ENCODE measurements at places on chromosomes 4 and X.
A peak's percentile ranks its signal among the peaks of the same experiment; 100 is the strongest.

GRCh38 chr4:25123236-25123635 lies 37.0 kb downstream of the SEPSECS start:
- no peak for DNase-seq

DNA sequence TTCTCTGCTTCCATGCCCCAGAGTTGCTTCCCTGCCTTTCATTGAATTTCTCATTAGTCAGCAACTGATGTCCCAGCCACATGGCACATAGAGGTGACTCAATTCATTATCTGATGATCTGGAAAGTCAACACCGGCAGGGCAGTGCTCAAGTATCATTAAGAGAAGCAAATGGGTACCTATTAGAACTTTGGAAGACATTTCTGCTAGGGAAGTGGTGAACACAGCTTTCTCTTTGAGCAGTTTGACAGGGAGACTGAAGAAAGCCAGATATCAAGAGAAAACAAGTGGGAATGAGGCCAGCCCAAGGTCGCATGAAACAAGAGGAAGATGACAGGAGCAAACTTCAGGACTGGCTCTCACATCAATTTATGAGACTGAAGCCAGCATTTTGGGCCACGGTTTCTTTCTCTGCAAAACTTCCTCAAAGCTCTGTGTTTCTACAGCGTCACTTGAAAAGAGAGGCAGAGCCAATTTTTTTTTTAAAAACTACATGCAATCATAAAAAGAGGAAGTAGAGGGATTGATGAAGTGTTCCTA lies 108.3 kb upstream of the RPS6KA3 start:
- DNase-seq = no peak

DNA sequence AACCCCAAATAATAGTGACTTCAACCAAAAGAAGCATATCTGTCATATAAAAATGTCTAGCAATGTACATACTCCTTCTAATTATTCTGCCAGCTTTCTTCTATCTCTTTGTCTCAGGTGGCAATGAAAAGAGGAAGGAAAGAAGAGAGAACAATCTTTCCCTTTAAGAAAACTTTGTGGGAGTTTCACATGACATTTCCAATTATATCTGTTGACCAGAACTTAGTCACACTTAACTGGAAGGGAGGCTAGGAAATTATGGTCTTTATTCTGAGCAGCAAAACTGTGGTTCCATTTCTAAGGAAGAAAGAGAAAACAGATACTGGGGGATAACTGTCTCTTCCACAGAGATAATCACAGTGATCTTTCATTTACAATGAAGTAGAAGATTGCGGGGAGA lies 12.9 kb upstream of the MAOA start:
- DNase-seq = no peak

- DNase-seq = no peak
Measured at GRCh38 chrX:119734897-119735339, 23.5 kb upstream of the SOWAHD start.

- DNase-seq = no peak
Measured at GRCh38 chr4:53886090-53886489, 178.3 kb downstream of the CHIC2 start.

- no peak for DNase-seq
Measured at GRCh38 chrX:52166840-52167239, 17.8 kb upstream of the MAGED4 start.

DNA sequence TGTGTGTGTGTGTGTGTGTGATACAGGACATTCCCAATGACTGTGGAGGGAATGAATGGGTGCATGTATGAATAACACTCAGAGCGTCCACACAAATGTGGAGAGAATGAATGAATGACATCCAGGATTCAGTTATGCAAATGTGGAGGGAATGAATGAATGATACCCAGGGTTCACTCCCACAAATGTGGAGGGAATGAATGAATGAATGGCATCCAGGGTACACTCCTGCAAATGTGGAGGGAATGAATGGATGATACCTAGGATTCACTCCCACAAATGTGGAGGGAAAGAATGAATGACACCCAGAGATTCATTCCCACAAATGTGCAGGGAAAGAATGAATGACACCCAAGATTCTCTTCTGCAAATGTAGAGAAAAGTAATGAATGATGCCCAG lies 36.0 kb upstream of the ASMTL start:
- DNase-seq = no peak

GRCh38 chrX:117458243-117458968 lies 658.2 kb downstream of the KLHL13 start:
- no peak for DNase-seq

- no peak for DNase-seq
Measured at GRCh38 chrX:17967888-17968287, 106.8 kb upstream of the RAI2 start.

DNA sequence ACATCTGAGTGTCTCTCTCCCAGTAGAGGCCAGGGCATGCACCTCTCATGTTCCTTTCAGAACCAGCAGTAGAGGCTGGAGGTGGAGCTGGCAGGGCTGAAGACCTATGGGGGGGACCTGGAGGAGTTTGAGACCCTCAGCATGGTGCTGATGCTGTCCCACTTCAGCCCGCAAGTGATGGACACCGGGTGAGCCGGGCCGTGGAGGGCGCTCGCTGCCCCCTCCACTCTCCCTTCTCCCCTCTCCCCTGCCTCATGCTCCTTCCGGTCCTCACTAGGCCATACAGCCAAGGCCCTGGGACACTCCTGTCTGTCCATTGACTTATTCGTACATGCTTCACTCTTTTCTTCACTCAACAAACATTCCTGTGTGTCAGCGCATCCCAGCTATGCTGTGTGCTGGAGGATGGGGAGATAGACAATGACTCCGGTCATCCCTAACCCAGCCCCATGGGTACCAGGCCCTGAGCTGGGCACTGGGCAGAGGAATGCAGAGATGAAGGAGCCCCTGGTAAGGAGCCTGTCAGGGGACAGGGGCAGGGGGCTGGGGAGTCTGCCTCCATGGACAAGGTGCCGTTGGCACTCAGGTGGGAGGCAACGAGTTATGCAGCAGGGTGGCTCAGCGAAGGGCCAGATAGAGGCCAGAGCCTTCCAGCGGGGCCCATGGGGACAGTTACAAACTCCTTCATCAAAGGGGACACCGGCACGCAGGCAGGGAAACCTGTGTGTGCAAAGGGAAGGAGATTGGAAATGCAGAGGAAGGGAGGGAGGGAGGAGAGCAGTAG lies 28.4 kb upstream of the WFS1 start:
- no peak for DNase-seq

GRCh38 chr4:101596781-101597552 lies 193.6 kb upstream of the BANK1 start:
- peak; percentile 13 for DNase-seq

DNA sequence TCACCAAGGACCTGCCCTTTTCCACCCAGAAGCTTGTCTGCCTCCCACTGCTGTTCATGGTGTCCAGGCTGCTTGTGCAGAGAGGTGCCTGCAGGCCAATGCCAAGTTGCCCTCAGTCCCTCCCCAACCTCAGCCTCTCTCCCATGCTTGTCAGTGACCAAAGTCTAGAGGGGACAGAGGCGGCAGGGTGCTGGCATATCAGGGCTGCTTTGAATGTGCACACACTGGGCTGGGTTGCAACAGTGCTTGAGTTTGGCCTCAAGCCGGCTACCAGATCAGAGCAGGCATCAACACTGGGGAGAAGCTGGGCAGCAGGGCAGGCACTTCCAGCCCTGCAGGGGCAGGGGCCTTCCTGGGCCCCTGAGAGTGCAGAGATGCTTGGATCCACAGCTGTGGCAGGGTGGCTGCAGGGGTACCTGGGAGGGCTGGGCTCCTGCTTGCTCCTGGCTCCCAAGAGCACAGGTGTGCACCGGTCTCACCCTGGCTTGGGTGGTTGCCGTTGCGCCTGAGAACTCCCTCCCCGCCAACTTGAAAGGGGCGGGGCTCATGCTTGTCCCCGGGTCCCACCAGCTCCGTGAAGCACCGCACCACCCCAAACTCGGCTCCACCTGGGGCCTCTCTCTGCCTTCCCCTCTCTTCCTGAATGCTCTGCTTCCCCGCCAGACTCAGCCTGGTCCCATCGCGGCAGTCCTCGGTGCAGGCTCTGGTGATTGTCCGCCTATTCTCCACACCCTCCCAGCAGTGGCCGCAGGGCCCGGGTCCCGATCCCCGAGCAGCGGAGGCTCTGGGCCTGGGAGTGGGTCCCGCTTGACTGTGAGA lies 1681.9 kb upstream of the ADGRL3 start:
- no peak for DNase-seq

DNA sequence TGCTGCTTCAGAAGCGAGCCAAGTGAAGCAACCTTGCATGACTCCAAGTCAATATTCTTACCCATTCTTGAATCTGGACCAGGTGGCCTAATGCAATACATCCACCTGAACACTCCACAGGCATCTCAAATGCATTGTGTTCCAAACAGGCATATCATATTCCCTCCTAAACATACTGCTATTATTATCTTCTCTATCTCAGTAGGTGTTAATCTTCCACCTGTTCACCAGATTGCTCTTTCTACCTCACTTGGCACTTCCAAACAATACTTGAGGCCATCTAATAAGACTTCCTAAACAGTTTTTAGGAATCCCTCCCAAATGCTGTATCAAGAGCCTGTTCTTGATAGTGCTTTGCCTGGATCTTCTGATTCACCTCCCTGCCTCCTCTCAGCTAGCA lies 90.7 kb downstream of the GPRIN3 start:
- DNase-seq = no peak

GRCh38 chr4:74675673-74676279 lies 118.5 kb downstream of the BTC start:
- peak; percentile 12 for DNase-seq

DNA sequence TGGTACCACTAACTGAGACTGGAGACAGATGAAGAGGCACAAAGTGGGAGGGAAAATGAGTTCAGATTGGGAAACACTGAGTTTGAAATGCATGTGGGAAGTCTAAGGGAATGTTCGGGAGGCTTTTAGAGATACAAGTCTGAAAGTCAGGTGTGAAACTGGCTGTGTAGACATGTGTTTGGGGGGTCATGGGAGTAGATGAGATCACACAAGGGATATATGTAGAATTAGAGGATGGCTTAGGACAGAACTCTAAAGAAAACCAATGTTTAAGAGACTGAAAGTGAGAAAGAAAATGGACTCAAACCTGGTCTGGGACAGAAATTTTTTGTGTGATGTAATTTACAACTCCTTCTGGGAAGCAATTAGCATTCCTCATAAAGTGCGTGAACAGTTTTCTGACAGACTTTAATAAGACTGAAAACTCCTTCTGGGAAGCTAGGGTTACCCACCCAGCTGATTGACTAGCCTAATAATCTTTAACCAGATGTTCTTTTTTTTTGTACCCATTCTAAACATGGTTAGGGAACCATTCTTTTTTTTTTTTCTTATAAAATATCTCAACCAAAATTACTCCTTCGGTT lies 8.7 kb upstream of the JADE1 start:
- DNase-seq = no peak

- DNase-seq = no peak
Measured at GRCh38 chr4:188876881-188877280, 737.6 kb downstream of the TRIML1 start.

DNA sequence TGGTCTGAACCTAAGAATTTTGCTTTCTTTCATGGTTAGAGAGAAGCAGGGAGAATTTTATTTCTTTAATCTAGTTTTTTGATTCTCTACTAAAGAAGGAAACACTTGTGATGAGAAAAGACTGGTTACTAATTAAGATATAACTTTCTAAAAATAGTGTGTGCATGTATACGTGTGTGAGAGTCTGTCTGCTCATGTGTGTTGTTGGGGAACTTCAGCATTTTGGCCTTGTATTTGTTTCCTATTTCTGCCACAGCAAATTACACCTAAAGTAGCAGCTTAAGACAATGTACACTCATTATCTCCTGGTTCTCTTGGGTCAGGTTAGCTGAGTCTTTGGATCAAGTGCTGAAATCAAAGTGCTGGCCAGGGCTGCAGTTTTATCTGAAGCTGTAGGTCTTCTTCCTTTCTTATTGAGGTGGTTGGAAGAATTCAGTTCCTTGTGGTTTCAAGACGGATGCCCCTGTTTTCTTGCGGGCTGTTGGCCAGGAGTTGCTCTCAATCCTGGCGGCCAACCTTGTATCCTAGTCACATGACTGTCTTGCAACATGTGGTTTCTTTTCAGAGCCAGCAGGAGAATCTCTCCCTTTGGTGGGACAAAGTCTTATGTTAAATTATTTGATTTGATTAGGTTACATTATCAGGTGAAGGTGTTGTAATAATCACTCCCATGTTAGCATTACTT lies 188.4 kb upstream of the CLNK start:
- DNase-seq = no peak

DNA sequence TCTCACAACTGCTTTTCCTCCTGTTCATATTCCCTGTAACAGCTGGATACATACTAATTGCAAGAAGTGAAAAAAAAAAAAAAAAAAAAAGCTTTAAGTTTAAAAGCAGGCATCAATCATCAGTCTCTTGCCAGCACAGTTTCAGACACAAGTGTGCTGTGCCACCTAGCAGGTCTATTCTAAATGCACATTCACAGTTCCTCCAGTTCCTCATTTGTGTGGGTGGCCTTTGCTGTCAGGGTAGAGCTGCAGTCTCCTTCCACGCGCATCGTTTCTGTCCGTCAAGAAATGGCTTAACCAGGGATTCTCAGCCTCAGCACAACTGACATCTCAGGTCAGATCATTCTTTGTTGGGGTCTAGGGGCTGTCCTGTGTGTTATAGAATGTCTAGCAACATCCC lies 61.6 kb downstream of the SCML1 start:
- DNase-seq = no peak

GRCh38 chr4:60890743-60891142 lies 309.4 kb upstream of the ADGRL3 start:
- DNase-seq = no peak

- DNase-seq = no peak
Measured at GRCh38 chrX:130098210-130098552, 12.1 kb downstream of the ELF4 start.

DNA sequence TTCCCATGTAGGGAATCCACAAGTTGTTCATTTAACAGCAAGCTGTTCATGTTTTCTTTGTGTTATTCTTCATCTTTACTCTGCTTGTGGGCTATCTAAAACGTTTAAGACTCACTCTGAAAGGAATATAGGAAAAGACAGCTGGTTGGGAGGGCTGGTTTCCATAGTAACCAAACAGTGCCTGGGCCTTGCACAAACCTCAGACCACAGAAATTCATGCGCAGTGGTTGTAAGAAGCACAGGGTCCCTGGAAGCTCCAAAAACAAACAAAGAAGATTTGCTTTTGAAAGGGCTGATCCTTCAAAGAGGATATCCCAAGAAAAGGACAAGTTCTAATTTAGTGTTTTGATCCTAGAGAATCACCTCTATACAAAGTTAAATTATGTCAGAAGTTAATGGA lies 7.8 kb downstream of the SERTM2 start:
- DNase-seq = no peak

- no peak for DNase-seq
Measured at GRCh38 chrX:22220941-22221340, 51.8 kb upstream of the CBLL2 start.

- DNase-seq = no peak
Measured at GRCh38 chr4:73870260-73870659, 1.1 kb downstream of the CXCL1 start.

- no peak for DNase-seq
Measured at GRCh38 chr4:170610434-170610833, 520.7 kb upstream of the AADAT start.

All from KG1 (cell line).